NCI-H1417 (cell line): ENCODE measurements at places on chromosomes 2 and 18.
A peak's percentile ranks its signal among the peaks of the same experiment; 100 is the strongest.

- no peak for DNase-seq
Measured at GRCh38 chr2:204023088-204023487, 86.5 kb downstream of the ICOS start.

- DNase-seq: peak; percentile 21
Measured at GRCh38 chr2:54763636-54764291, 40.3 kb downstream of the EML6 start.

DNA sequence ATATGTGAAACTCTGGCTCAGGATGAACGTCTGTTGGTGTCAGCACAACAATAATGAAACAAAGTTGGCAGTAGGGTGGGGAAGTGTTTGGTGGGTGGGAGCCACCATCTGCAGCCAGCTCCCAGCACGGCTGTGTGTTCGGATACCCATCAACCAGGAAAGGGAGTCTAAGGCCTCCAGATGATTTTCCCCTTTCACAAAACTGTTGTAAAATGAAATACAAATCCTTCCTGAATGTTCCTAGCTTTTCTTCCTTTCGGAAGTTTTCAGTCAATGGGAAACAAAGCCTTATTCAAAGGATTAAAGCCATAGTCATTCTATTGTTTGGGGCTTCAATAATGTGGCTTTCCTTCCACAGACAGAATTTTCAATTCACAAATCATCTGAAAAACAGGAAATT, 14.5 kb upstream of the DARS1 start:
- no peak for DNase-seq

DNA sequence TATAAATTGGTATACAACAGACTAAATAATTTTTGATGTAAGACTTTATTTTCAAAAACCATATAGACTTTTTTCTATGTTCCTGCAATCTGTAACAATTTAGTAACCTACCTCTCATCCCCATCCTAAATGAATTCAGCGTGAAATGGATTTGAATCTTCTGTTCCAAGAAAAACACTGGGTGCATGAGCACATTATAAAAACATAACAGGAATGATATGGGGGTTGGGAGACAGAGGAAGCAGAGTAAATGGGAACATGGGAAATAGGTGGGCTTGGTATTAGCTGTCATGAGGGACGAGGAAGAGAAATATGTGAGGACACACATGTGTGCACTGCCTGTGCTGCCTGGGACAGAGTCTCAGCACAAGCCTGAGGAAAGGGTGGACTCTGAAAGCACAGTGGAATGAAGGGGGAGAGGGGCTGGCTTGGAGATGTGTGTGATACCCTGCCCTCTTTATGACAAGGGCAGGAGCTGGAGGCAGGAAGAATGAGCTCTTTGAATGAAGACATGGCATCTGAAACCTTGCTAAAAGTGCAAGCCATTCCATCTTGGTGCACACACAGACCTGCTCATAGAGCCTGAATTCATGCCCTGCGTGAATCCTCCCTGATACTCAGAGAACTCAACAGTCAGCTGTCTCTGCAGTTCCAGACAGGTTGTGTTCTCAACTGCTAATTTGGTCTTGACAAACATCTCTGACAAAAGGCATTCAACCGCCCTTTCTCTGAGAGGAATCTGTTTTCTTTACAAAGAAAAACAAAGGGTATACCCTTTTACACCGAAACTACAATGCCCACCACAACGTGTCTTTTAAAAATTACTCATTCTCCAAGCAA, 66.6 kb downstream of the EPB41L3 start:
- DNase-seq: no peak

DNA sequence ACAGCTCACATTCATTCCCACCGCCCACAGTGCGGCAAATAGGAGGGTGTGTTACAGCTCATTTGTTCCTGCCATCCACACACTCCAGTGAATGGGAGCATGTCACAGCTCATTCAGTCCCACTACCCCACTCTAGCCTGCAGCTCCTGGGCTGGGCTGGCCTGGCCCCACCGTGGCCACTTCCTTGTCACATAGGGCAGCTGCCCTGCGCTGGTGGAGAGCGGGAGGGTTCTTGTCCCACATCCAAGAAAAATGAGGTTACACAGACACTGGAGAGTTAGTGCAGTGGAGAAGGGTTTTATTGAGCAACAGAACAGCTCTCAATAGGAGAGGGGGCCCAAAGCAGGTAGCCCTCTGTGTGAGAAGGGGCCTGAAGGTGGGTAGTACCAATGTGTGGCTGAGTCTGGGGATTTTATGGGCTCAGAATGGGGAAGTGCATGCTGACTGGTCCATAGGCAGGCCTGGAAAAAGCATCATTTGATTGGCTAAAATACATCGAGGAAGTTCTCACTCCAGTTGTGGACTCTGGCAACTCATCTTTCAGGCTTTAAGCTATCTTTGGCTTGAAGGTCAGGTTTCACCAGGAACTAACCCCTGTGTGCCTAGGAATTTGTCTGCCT, 249.7 kb downstream of the ETAA1 start:
- DNase-seq: no peak

GRCh38 chr18:80231151-80231550, 16.2 kb downstream of the PARD6G start:
- no peak for DNase-seq

- no peak for DNase-seq
Measured at GRCh38 chr2:237904831-237905599, 45.6 kb downstream of the RAMP1 start.

- DNase-seq: no peak
Measured at GRCh38 chr2:223075301-223076270, 23.6 kb downstream of the KCNE4 start.

DNA sequence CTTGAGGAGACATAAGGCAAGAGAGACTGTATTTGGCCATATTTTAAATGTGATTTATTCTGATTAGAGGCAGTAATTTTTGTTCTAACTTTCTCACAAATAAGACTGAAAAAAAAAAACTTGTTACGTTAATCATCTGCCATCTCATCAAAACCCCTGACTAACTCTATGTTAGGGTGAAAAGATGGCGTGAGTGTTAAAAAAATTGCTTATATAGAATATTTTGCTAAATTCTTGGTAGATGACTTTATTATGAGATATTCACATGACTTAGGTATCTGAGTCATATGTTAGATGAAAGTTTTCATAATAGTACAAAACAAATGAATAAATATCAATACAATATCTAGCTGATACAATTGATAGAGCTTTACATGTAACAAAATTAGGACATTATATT, 1508.7 kb upstream of the TMEFF2 start:
- DNase-seq: no peak

DNA sequence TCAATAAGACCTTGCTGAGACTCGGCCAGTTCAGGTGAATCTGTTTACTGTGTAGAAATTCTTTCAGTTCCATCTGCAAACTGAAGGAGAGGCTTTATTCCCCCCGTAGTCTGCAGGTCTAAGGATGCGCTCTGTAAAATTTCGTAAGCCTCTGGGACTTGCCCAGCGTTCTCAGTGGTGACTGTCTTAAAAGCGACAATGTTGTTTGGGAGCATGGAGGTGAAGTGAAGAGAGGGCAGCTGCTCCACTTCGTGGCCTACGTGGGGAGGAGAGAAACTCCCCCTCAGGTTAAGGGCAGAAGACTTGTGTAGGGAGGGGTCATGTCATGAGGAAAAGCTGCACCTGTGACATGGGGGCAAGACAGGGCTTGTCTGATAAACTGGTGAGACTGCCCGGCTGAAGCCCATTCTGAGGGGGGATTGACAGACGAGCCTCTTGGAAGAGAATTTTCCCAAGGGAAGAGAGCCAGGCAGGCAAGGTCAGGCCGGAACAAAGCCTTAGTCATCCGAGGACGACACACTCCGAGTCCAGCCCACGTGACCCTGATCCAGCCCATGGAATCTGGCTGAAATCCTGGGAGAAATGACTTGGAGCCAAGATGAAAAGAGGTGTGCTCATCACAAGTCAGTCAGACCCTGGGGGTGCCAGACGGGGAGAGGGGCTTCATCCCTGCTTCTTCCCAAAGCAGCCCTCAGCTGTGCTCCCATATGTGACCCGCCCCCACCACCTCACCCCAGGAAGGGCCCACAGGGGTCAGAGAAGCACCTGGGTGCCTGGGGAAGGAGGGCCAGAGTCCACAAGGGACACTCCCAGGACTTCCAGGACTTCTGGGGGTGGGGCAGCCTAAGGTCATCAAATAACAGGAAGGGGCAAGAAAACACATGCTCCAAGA, 88.5 kb upstream of the SH3BP4 start:
- DNase-seq: no peak

DNA sequence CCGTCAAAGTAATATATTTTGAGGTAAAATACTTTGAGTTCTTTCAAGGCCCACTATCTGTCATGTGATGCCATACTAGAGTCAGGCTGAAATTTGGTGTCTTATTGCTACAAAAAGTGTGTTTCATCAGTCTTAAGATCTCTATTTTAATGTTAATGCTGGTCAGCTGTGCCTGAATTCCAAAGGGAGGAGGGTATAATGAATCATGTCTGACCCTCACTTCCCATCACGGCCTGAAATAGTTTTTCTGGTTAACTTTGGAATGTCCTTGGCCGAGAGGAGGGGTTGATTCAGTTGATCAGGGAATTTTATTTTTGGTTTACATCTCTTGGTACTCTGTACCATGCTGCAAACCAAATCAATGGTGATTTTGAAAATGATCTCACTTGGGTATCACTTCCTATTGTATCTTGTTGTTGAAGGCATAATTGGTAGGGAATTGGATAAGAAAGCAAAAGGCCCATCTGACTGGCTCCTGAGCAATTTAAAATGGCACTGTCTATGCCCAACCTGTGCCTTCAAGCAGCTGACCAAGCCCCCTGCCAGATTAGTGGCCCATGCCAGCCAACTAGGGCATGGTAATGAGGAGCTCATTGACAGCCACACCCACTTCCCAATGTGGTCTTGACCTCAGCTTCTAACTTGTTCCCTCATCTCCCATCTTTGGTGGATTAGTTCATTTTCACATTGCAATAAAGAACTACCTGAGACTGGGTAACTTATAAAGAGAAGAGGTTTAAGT, 6.1 kb upstream of the SLC35F5 start:
- DNase-seq: no peak

DNA sequence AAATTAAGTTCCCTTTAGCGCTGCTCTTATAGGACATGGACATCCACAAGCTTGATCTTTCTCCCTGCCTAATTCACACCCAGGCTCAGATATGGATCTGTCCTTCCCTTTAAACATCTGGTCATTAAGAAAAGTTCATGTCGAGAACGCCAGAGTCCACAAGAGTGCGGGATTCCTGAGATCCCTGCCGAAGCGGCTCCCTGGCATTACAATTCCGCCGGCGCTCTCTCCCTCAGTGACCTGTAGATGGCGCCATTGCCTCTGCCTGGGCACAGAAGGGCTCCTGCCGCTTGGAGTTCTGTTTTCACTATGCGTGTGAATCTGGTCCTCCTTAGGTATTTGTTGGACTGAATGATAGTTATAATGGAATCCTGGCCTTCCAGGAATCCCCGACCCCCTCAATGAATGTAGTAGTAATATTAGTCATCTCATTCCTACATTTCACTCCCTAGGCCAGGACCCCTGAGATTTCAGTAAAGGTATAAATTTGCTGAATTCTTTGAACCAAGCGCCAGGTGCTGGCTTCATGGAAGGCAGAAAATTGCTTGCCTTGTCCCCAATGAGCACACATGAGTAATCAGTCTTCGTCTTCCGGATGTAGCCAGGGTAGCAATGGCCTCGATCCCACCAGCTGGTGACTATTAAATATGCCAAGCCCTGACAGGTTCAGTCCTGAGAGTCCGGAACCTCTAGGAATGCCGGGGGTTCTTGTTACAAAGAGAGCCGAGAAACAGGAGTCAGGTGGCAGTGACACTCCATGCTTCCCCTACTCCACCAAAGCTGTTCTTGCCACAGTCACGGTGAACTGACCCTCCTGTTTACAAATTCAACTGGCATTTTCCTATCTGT, 26.4 kb upstream of the CD207 start:
- peak; percentile 78 for DNase-seq

- no peak for DNase-seq
Measured at GRCh38 chr2:3512086-3512485, 7.2 kb downstream of the ADI1 start.

DNA sequence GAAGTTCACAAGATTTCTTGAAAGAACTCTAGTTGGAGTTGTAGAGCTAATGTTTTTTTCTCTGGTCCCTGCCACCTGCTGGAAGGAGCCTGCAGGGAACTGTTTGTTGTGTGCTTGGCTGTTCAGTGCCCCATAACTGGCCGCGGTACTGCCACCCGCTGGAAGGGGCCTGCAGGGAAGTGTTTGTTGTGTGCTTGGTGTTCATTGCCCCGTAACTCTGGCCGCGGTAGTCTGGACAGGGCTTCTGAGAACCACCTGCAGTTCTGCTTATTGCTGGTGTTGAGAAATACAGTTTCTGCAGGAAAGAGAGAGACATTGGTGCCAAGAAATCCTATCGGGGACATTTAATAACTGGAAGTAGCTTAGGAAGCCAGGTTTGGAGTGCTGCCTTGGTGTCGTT, 58.1 kb downstream of the AGAP1 start:
- peak; percentile 65 for DNase-seq

GRCh38 chr2:112841295-112842044, 4.9 kb upstream of the IL1B start:
- no peak for DNase-seq

DNA sequence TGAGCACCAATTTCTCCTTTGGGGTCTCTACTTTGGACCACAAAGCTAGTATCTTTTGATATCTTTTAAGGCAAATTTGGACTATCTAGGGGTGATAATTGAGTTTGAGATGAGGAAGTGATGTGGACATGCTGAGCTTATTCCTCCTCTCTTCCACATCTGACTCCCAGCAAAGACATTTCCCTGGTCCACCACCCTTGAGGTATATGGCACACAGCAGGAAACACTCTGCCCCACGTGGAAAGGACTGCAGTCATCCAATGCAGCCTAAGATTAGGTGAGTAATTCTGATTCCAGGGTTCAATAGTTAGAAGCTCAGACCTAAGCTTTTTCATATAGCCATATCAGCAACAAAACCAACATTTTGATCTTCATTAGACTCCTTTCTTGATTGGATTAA, 290.1 kb upstream of the CHAC2 start:
- DNase-seq: no peak
